Activated naive CD4-positive, alpha-beta T cell treated with anti-CD3 and anti-CD28 coated beads, Interleukin-2, amount 10 ng/mL, durations not matched to agents 7 days and 5 days (primary cell): ENCODE measurements at places on chromosomes 1 and 21.

DNA sequence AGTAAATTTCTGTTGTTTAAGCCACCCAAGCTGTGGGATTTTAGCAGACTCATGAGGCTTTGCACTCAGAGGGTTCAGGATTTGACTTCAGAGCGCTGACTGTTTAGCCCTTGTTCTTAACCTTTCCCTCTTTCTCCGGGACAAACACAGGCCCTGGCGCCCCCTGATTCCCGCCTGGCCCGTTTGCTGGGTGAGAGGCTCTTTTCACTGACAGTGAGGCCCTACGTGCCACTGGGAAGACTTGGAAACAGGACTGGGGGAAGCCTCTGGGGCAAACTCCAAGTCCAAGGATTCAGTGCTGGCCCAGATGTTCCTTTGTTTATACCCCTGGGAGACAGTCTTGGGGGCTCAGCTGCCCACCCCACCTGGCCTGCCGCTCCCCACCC is 11.7 kb upstream of the TRIM63 start:
- H3K4me3 ChIP-seq = no peak overlapping the region
- peaks cover 20% of the 10 kb centered on the region for H3K4me1 ChIP-seq
- H3K27me3 ChIP-seq = peaks cover 73% of the 10 kb centered on the region
- no peak for DNase-seq
- no peaks in the 10 kb centered on the region for H3K36me3 ChIP-seq
- H3K27ac ChIP-seq = no peak overlapping the region

- H3K4me1 ChIP-seq = peaks cover 19% of the 10 kb centered on the region
- DNase-seq = no peak
- H3K27me3 ChIP-seq = peaks cover 14% of the 10 kb centered on the region
- H3K4me3 ChIP-seq = no peak overlapping the region
- no peak overlapping the region for H3K27ac ChIP-seq
Measured at GRCh38 chr1:205237526-205238484, 10.1 kb downstream of the TMCC2 start.

- H3K27ac ChIP-seq = no peak overlapping the region
- peaks cover 44% of the 10 kb centered on the region for H3K27me3 ChIP-seq
- peaks cover 10% of the 10 kb centered on the region for H3K4me1 ChIP-seq
- DNase-seq = no peak
- no peak overlapping the region for H3K4me3 ChIP-seq
Measured at GRCh38 chr1:26016258-26016952, 5.2 kb upstream of the EXTL1 start.

DNA sequence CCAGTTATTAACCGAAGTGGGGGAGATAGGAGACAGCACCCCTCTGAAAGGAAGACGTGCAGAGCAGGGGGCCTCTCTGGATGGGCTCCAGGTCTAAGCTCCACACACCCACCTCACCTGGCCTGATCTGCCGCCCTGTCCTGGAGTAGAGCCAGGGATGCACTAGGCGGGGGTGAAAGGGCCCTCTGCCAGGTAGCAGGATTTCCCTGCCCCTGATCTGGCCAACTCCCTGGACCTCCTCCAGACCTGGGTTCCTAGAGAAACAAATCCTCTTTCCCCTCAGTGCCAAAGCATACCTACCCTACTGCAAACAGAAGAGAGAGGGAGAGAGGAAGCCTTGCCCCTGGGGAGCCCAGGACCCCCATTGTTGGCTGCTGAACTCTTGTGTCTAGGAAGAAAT is 2.0 kb downstream of the CRABP2 start:
- H3K36me3 ChIP-seq = no peaks in the 10 kb centered on the region
- peaks cover 27% of the 10 kb centered on the region for H3K4me1 ChIP-seq
- H3K27me3 ChIP-seq = peaks cover 95% of the 10 kb centered on the region
- no peak overlapping the region for H3K4me3 ChIP-seq
- no peak overlapping the region for H3K27ac ChIP-seq

- no peak overlapping the region for H3K27ac ChIP-seq
- H3K36me3 ChIP-seq = no peaks in the 10 kb centered on the region
- H3K4me1 ChIP-seq = no peaks in the 10 kb centered on the region
- no peak overlapping the region for H3K4me3 ChIP-seq
- H3K27me3 ChIP-seq = no peaks in the 10 kb centered on the region
- DNase-seq = no peak
Measured at GRCh38 chr1:63289135-63289534, 33.2 kb upstream of the FOXD3 start.

DNA sequence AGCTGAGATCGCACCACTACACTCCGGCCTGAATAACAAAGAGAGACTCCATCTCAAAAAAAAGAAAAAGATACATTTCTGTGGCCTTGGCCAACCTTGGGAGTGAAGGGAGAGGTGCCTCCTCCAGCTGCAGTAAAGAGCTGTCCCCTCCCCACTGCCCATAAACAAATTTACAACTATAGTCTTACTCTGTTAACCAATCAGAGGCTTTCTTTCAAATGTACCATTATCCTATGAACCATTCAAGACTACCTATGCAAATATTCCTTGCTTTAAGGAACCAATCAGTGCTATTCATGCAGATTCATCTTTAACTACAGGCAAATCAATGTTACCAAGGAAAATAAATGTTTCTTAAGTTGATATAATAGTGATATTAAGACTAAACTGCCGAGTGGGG is 1.0 kb downstream of the CELA2B start:
- H3K36me3 ChIP-seq = no peaks in the 10 kb centered on the region
- H3K27me3 ChIP-seq = peaks cover 4% of the 10 kb centered on the region
- no peak overlapping the region for H3K4me3 ChIP-seq
- DNase-seq = no peak
